Hippocampal formation (tissue), 2 donors: ENCODE measurements at places on chromosomes 6 and 20.

- DNase-seq = no peak
These were observed 12.5 kb downstream of the PTK7 start for GRCh38 chr6:43088654-43089056.

DNA sequence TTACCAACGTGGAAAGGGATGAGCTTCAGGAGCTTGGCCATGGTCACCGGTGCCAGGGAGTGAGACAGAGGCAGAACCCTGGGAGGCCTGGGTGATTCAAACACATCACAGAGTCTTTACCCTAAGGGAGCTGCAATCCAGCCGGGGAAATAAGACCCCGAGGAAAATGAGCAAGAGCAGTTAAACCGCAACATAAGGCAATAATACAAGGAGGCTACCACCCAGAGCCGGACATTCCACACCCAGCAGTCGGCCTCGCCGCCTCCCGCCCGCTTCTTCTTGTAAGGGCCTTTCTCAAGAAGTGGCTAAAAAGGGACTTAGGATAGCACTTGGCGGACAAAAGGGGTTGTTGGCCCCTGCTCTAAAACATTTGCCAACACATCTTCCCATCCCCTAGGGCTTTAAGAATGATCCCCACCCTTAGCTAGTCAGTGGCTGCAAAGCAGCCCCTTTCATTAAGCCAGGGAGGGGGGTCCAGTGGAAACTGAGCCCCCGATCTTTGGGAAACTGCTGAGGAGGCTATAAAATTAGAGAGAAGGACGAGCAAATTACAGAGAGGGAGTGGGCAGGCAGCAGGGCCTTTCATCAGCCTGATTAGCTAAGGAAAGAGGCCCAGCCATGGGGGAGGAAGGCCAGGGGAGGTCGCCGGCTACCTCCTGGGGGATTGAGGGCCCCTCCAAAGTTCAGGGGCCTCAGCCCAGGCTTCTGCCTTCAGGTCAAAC, 34.3 kb downstream of the SNX5 start:
- DNase-seq = no peak

GRCh38 chr6:788058-788457, 95.1 kb upstream of the EXOC2 start:
- no peak for DNase-seq

GRCh38 chr6:57085471-57085870, 4.5 kb upstream of the ZNF451 start:
- DNase-seq = no peak

DNA sequence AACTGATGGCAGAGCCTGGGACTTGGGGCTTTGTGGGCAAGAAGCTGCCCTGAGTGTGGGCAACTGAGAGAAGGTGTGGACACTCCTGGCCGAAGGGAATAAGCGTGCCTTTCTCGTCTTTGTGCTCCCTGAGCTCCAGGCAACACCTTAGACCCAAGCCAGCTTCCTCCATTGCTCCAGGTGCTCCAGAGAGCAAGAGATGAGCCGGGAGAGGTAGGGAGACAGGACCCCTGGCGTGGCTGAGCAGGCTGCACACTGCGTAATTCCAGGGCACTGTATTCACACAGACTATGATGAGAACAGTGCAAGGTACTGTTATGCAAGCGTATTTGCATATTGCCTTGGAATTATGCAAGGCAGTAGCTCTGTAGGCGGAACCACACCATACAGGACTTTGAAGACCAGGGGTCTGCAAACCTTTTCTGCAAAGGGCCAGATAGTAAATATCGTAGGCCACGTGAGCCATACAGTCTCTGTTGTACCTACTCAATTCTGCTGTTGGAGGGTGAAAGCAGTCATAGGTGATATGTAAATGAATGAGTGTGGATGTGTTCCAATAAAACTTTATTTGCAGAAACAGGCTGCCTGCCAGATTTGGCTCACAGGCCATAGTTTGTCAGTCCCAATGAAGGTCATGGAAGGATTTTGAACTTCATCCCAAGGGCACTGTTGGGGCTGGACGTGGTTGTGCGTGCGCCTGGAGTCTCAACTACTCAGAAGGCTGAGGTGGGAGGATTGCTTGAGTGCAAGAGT, 42.1 kb upstream of the FAM83D start:
- DNase-seq = no peak

DNA sequence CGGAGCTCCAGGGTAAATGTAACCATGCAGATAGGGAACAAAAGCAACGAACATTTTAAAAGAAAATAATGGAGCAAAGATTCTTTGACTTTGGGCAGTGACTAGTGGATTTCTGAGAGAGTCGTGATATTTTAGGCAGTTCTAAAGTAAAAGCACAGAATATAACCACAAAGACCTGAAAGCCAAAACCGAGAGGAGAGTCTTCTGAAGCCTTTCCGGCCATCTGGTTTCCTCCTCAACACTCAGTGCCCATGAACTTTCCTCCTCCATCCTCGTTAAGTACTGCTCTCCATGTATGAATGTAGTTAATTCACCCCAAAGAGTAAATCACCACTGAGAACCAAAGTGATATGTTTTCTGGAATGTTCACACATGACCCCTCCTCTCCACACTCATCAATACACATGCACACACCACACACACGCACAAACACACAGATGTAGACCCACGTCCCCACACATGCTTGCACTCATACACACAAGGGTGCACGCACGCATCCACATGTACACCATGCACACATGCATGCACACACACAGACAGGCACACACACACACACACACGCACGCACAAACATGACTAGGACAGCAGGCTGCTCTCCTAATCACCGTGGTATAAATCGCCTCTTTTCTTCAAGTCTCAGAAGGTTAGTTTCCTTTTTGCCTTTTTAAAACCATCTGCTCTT, 109.5 kb downstream of the MYLK4 start:
- DNase-seq = no peak

GRCh38 chr6:108561742-108562502, 1.2 kb downstream of the FOXO3 start:
- no peak for DNase-seq

DNA sequence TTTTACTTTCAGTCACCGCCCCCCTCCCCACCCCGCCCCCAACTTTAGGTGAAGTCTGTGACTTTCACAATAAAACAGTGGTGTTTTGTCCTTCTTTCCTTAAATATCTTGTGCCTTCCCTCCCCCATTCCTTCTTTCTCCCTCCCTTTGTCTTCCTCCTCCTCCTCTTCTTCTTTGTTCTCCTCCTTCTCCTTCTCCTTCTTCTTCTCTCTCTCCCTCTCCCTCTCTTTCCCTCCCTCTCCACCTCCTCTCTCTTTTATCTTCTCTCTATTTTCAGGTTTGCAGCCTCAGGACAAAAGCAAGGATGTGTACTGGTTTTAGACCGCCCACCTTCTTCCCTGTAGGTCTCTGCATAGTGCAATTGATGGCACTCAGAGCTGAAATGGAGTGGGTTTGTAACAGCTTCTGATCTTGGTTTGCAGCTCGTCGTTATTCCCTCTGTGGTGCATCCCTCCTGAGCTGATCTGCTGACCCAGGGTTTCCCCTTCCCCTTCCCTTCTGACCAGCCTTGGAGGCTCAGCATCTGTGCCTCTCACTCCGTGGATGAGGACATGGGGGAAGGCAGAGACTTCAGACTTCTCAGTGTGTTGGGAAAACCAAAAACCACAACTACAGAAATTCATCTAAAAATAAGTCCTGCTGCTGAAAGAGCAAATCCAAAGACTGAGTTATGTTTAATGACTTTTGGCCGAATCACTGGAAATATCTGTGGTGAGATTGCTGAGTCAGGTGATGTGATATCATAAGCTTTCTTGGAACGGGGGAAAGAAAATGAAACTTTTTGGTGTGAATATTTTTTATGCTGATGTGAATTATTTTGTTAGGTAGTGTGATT, 6.9 kb downstream of the VGLL2 start:
- DNase-seq = no peak

DNA sequence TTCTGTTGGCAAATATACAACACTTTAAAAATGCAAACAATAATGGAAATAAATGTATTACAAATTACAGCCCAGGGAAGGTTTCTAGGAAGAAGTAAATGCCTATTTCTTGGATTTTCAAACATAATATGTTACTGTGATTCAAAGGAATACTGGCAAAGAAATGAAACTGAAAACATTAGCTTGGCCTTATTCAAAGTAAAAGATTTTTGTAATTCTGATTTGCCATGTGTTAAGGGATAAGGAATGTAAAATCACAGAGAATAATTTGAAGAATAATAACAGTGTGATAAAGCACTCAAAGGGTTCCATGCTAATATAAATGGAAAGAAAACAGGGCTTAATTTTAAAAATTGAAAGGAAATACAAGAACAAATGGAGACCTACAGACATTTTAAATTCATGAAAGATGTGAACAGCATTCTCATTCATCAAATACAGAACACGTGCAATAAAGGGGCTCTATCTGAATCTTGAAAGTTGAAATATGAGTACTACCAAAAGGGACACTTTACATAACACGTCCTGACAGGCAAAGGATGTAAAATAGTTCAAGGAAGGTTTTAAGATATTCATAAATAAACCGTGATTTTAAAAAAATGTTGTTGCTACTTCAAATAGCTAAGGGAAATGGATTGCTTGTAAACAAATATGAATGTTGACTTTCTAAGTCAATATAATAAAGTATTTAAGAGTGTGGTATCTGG, 138.1 kb downstream of the RFPL4B start:
- DNase-seq = no peak

DNA sequence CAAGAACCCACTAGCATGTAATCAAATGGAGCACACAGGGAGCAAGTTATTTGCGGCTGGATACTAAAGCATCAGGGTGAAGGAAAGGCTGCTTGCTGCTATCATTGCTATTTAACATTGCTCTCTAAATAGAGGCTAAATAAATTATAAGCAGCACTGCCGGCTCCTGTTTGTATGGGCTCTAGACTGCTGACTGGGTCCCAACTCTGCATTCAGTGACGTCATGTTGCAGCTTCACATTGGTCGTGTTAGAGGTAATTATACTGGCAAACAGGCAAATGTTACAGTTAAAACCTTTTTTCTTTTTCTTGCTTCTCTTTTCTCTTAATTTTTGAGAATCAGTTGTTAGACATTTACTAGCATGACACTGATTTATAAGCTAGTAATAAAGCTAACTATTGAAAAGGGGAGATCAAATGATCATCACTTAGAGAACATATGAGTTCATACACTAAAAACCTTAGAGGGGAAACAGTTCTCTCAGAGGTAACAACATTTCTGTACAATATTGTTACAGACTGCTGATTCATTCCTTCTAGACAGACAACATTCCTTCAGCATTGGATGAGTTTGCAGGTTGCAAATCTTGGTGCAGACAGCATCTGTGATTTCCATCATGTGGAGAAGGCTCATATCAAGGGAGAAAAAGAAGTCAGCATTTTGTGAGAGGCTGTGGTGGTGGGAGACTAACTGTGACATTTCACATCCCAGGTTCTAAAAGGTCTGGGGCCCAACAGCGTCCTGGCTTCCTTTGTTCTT, 15.9 kb downstream of the RFPL4B start:
- no peak for DNase-seq

DNA sequence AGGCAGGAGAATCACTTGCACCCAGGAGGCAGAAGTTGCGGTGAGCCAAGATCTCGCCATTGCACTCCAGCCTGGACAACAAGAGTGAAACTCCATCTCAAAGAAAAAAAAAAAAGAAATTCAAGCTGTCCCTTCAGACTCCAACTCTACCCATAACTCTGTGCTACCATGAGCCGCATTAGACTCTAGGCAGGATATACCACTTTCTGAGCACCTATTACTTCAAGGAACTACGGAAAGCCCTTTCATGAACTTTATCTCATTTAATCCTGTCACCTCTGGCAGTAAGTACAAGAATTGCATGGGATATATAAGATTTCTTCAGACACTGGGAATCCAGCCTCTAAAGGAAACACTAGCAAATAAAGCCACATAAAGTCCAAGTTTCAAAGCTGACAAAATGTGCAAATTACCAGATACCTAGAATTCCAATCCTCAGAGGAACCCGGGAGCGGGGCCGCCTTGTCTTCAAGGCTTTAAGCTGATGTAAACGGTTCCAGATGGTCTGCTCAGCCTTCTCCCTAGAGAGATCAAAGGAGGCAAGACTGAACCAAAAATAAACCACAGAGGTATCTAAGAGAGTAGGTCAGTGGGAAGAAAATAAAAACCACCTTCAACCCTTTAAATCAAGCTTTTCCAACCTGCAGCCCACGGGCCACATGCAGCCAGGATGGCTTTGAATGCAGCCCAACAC, 9.4 kb downstream of the CDK5RAP1 start:
- no peak for DNase-seq

DNA sequence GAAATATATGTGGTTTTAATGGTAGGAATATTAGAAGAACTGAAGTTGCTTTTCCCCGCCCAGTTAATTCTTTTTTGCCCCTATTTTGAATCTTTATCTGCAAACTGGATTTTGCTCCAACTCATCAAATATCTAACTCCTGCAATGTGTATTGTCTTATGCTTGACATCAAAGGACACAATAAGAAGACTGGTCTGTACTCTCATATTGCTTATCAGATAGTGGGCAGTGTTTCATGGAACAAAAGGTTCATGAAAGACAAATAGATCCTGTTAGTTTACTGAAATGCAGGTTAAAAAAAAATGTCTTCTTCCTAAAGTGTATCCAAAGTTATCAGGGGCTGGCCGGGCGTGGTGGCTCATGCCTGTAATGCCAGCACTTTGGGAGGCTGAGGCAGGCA, 27.7 kb upstream of the GTF3C6 start:
- DNase-seq = no peak

DNA sequence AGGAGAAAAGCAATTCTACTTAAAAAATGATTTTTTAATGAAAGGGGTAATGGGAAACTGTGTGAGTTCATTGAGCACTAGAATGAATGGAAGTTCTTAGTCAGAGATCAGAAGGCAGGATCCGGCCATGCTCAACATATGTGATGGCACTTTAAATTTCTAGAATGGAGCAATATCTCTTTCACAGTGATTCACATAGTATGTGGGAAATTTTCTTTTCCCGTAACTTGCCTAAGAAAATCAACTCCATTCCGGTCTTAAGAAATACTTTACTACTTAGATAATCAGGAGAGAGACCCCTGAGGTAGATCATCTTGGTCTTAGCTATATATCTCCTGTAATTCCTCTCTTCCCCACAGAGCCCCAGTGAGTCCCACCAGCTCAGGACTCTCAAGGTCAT, 131.8 kb downstream of the SCML4 start:
- no peak for DNase-seq

GRCh38 chr6:162750776-162751175, 23.0 kb downstream of the PACRG start:
- no peak for DNase-seq

GRCh38 chr6:101926149-101926925, 532.8 kb downstream of the GRIK2 start:
- DNase-seq = no peak
